Hematopoietic multipotent progenitor cell treated with erythropoietin and hydrocortisone succinate and interleukin-3 and kit ligand, for 6 days (in vitro differentiated cells): ENCODE measurements at places on chromosomes 2 and 18.

DNA sequence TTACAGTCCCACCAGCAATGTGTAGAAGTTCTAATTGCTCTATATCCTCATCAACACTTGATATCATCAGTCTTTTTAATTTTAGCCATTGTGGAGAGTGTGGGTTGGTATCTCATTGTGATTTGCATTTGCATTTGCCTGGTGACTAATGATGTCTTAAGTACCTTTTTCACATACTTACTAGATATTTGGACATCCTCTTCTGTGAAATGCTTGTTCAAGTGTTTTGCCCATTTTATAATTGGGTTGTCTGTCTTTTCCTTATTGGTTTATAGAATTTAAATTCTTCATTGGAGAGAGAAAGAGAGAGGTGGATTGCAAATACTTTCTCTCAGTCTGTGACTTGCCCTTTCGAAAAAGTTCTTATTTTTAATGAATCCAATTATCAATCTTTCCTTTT lies 14.0 kb upstream of the PPP1CB start:
- DNase-seq, result no peak

- no peak for DNase-seq
These were observed 130.2 kb downstream of the INHBB start for GRCh38 chr2:120476141-120476540.

DNA sequence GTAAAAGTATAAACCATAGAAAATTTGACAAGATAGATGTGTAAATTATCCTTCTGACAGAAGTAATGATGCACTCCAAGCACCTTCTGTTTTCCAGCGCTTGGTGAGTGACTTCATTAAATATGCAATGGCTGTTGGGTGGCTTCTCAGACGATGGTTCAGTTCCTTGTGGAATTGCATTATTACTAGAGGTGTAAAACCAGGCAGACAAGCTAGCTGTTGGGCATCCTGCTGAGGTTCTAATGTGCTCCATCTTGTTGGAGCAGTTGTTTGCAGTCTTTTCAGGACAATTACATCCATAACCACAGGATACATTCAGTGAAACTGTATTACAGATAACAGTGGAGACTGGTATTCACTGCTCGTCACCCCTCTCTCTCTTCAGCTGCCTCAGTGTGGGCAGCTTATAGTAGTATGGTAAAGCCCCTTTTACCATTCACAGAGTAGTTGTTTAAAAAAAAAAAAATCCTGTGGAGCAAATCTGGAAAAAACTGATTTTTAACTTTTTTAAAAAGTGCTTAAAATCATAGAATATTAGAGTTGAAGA lies 143.5 kb downstream of the AGPS start:
- no peak for DNase-seq

GRCh38 chr2:105487142-105488069 lies 88.6 kb upstream of the FHL2 start:
- DNase-seq, result no peak

GRCh38 chr2:56127463-56128152 lies 56.2 kb upstream of the CCDC85A start:
- DNase-seq, result no peak

- DNase-seq, result no peak
These were observed 12.1 kb downstream of the PTMA start for GRCh38 chr2:231720292-231720986.

GRCh38 chr2:233075141-233075965 lies 15.2 kb downstream of the INPP5D start:
- DNase-seq, result no peak

- no peak for DNase-seq
These were observed 14.9 kb upstream of the ECEL1 start for GRCh38 chr2:232502511-232502910.

DNA sequence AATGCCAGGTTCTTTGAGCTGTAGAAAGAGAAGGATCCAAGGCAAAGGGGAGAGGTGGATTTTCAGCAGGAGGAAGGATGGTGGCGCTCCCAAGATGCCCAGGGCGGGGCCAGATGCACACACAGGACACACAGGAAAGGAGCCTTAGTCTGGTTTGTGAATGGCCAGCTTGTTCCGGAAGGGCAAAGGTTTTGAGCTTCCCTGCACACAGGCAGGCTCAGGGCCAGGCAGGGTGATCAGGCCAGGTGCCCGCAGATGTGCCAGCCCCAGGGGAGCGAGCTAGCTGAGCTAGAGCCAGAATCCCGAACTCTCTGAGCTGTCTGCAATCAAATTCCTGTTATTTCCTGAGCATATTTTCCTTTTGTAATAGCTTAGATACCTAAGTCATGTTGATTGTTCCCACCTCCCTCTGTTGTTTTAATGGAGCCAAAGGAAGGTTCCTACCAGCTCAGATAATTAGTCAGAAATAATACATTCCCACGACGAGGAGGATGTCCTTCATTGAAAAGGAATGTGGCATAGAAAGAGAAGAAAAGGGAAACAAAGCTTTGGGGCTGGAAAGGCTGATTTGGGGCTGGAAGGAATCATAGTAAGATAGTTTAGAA lies 13.7 kb upstream of the OTOF start:
- no peak for DNase-seq

DNA sequence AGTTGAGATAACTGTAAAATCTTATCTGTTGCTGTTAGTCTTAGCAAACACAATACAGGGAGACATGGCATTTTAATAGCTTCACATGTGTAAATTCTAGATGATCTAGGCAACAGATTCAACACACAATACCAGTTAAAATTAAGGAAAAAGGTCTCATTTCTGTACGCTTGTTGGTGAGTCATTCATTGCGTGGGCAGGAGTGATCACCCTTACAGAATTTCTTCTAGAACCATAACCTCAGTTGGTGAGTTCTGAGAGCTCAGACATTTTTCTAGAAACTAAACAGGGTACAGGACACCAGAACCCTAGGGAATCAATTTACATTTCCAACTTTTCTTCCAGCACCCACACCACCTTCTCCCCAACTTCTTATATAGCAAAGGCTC lies 81.9 kb downstream of the SLC8A1 start:
- no peak for DNase-seq

- DNase-seq, result no peak
These were observed 21.7 kb downstream of the IL1R2 start for GRCh38 chr2:102013206-102014040.

DNA sequence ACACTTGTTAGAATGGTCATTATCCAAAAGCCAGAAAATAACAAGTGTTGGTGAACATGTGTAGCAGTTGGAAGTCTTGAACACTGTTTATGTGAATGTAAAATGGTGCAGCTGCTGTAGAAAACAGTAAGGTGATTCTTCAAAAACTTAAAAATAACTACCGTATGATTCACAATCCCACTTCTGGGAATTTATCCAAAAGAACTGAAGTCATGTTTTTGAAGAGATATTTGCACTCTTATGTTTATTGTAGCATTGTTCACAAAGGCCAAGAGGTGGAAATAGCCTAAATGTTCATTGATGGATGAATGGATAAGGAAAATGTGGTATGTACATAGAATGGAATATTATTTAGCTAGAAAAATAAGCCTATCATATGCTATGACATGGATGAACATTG lies 6.3 kb upstream of the SPP2 start:
- DNase-seq, result no peak

- no peak for DNase-seq
These were observed 176.6 kb upstream of the SKOR2 start for GRCh38 chr18:47427923-47428637.

DNA sequence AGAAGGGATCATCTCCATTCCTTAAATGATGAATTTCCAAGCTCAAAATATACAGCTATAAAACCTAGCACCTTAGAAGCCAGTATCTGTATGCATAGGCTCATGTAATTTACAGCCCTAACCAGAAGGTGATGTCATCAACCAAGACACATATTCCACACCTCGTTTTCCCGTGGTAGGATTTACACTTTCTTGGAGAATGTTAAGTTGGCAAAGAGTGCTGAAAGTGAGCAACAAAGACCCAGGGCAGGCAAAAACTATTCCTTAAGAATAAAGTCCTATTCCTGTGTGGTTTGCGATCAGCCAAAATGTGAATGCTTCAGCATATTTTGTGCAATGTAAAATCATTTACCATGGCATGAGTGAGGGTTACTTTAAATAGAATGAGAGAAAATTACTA lies 247.1 kb downstream of the OSR1 start:
- DNase-seq, result no peak

- DNase-seq, result peak; percentile 1
These were observed 214.9 kb upstream of the CHST9 start for GRCh38 chr18:27400001-27400400.

- no peak for DNase-seq
These were observed 206.8 kb downstream of the L3MBTL4 start for GRCh38 chr18:6207941-6208340.

DNA sequence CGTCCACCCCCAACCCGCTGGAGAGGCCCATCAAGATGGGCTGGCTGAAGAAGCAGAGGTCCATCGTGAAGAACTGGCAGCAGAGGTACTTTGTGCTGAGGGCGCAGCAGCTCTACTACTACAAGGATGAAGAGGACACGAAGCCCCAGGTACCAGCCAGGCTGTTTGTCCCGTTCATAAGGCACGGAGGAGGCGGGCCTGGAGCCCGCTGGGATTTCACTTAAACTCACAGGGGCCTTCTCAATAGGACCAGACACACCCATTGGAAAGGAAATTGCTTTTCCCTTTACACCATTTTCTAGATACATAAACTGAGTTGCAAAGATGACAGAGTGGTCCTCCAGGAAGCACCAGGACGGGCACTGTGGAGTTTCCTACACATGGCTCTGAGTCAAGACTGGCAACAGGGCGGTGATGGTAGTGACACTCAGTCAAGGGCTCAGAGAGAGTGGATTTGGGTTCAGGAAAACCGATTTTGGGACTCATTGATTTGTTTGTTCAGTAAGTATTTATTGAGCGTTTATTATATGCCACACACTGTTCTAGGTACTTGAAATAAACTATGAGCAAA lies 40.7 kb downstream of the ARHGAP25 start:
- no peak for DNase-seq

GRCh38 chr2:47636596-47637264 lies 146.2 kb upstream of the MSH6 start:
- no peak for DNase-seq

GRCh38 chr2:37582481-37583220 lies 88.8 kb downstream of the CDC42EP3 start:
- DNase-seq, result no peak

DNA sequence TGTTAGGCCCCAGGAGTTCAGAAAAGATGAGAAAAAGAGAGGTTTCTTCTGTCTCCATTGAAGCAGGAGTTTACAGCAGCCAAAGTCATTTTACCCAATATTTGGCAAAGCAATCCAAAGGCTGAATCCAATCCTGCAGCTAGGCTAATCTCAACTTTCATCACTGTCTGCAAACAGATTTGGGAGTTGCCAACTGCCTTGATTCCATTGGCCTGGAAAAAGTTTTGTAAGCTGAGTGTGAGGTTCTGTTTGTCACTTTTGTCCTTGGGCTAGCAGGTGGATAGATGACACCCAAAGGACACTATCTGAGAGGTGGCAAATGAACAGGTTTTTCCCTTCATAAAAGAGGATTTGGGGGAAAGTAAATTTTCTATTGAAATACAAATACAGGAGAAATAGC lies 56.6 kb upstream of the SETBP1 start:
- DNase-seq, result no peak

DNA sequence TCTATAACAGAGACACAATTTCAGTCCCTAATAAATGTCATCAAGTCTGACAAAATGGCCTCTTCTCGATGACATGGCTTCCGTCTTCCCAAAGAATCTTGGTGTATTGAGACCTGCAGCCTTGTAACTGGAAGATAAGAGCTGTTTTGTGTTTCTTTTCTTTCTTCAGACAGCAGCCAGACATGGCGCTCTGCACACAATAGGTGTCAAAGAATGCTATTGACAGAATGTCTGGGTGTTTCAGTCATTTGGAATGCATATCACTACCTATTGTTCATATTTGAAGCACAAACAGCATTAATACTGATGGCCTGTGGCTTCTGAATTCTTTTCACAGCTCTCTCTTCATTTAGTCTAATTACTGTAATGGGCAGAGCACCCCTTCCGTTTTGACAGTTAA lies 344.8 kb downstream of the RPRM start:
- no peak for DNase-seq

- DNase-seq, result no peak
These were observed 53.8 kb downstream of the KCNG2 start for GRCh38 chr18:79851489-79851888.

GRCh38 chr2:223868005-223868404 lies 30.6 kb upstream of the AP1S3 start:
- DNase-seq, result no peak

DNA sequence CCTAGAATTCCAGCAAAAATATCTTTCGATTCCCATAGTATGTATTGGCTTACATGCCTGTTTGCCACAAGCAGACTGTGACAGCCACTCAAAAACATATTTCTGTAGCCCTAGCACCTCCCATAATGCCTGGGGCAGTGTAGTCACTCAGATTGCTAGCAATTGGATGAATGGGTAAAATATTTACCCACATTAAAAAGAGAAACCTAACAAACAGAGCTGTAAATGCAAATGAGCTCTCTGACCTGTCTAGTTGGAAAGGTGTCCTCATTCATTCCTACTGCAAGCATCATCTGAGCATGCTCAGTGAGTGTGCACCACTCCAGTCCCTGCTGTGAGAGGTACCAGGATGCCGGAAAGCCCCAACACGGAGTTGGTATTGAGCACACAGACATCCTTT lies 234.0 kb upstream of the RAB12 start:
- DNase-seq, result no peak

GRCh38 chr2:239329284-239329971 lies 71.4 kb downstream of the HDAC4 start:
- DNase-seq, result no peak

GRCh38 chr2:221268631-221269030 lies 303.5 kb downstream of the EPHA4 start:
- DNase-seq, result no peak

GRCh38 chr2:44479127-44479887 lies 117.6 kb downstream of the CAMKMT start:
- peak; percentile 92 for DNase-seq

DNA sequence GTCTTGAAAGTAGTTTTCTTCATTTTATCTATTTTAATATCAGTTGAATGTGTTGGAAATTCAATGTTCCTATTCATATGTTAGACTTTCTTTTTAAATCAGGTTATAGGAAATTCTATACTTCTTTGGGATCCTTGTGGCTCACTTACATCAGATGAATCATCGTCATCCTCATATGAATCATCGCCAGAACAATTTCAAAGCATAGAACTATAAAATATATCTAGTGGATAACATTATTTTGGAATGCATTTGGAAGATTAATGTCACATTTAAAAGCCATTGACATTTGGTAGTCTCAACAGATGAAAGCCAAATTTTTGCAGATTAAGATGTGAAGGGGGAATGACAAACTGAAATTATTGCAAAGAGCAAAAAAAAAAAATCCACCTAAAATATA lies 94.1 kb downstream of the FAM161A start:
- DNase-seq, result no peak

- no peak for DNase-seq
These were observed 27.4 kb upstream of the CUL3 start for GRCh38 chr2:224612578-224612977.

- DNase-seq, result no peak
These were observed 87.0 kb downstream of the SPP2 start for GRCh38 chr2:234137400-234138014.
